Activated CD4-positive, alpha-beta T cell treated with anti-CD3 and anti-CD28 coated beads for 24 hours (primary cell): ENCODE measurements at places on chromosomes 3 and 15.

GRCh38 chr3:57559526-57559925 is 3.5 kb downstream of the PDE12 start:
- no peak for DNase-seq

DNA sequence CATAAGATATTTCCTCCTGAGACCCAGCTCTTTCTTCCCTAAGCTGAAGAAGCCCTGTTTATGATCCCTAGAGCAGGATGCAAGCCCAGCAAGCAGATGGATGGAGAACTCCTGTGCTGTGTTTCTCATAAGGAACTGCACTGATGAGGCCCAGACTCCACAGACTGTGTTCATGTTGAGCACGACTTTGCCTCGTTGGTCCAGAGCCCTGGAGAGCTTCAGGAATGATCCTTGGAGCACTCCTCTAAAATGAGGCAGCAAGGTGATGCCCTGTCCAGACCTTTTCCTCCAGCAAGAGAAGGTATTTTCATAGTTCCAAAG is 83.8 kb downstream of the MYLK start:
- DNase-seq = no peak

DNA sequence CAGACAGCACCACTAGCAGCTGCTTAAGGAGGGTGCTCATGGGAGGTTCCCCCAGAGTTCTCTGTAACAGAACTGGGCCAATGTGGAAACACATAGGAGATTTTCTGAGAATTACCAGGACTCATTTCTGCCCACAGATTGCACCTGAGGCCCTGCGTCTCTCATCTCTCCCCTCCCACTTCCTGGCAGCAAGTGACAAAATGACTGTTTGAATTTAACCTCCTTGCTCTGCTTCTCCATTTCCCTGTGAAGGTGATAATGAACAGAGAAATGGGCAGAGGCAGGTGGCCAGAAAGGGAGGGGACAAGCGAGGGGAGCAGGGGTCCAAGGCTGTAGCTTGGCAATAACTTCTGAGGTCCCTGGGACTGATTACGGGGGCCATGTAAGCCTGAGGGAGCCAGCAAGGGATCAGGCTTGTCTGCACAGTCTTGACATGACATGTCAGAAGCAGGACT is 8.0 kb downstream of the EPHB1 start:
- no peak for DNase-seq

- no peak for DNase-seq
These were observed 452 bp downstream of the BBX start for GRCh38 chr3:107523289-107523538.

DNA sequence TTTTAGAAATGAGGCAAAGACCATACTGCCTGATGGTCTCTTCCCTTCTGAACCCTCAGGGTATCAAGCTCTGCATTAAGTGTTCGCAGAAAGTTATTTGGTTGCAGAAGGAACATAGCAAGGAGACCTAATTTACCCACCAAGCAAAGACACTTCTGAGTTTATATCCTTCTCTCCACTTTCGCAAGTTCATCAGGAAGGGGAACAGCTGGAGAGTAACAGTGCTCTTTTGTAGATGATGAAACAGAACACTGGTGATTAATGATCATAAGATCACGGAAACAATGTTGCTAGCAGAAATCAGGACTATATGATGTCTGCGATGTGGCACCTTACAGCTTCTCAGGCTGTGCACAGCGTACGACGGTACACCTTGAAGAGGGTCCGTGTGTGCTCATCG is 62.1 kb downstream of the NCEH1 start:
- no peak for DNase-seq
